Osteocyte (in vitro differentiated cells): ENCODE measurements at places on chromosomes 3 and 15. TPM values are rescaled to one million over a fixed set of nuclear protein-coding genes. Genes with fewer than 3 reads are reported as not detected.

GRCh38 chr3:30083315-30083714 lies 523.1 kb upstream of the TGFBR2 start:
- H3K4me1 ChIP-seq = no peaks in the 10 kb centered on the region
- peaks cover 8% of the 10 kb centered on the region for H3K27me3 ChIP-seq
- no peak overlapping the region for H3K27ac ChIP-seq
- H3K36me3 ChIP-seq = no peaks in the 10 kb centered on the region
- no peak overlapping the region for H3K4me3 ChIP-seq
- DNase-seq = no peak

- no peak overlapping the region for H3K27ac ChIP-seq
- H3K4me1 ChIP-seq = peaks cover 4% of the 10 kb centered on the region
- no peak for DNase-seq
- H3K36me3 ChIP-seq = no peaks in the 10 kb centered on the region
- H3K27me3 ChIP-seq = no peaks in the 10 kb centered on the region
Measured at GRCh38 chr3:182115328-182116015, 403.7 kb downstream of the SOX2 start.

DNA sequence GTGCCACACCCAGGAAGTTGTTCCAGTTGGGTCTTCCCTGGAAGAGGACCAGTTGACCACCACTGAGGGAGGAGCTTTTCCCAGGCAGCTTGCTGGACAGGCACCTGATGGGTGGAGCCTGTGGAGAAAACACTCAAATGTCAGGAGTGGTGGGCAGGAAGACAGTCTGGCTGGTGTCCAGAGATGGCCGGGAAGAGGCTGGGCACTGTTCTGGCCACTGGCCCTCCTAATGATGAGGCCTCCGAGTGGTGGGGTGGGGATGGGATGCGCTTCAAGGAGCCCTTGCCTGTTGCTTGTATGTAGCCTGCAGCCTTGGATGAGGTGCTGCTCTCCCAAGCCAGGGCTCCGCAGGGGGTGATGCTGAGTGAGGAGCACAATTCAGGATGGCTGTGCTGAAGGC lies 12.3 kb downstream of the PLEKHO2 start:
- peaks cover 74% of the 10 kb centered on the region for H3K4me1 ChIP-seq
- no peak overlapping the region for H3K4me3 ChIP-seq
- no peak for DNase-seq
- H3K27ac ChIP-seq = peak overlapping the region; percentile 68

DNA sequence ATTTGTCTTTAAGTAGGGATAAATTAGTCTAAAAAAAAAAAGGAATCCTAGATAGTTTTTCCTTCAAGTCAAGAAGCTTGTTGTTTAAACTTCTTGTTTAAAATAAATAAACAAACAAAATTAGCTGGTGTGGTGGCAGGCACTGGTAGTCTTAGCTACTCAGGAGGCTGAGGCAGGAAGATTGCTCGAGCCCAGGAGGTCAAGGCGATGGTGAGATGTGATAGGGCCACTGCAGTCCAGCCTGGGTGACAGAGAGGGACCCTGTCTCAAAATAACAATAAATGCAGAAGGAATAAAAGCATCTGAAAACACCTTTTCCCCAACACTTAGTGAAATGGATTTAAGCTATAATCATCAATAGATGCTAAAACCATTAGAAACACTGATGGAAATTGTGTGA lies 19.0 kb downstream of the GLB1 start:
- H3K27ac ChIP-seq = no peak overlapping the region
- DNase-seq = no peak
- H3K36me3 ChIP-seq = peaks cover 10% of the 10 kb centered on the region
- no peak overlapping the region for H3K4me3 ChIP-seq

DNA sequence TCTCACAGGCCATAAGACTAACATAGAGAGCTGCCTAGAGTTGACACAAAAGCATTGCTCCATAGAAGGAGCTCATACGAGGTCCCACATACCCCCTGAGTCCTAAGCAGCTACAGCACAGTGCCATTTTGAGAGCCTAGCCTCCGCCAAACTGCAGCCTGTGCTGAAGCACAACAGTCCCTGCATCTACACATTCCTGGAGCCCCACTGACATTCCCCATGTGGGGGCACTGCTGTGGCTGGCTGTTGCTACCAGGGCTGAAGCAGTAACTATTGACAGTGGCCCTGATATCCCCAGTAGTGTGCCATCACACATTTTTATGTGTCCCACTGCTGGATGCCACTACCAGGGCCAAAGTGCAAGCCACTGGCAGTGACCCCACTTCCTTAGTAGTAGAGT lies 80.3 kb downstream of the CERS3 start:
- H3K27ac ChIP-seq = no peak overlapping the region
- H3K4me1 ChIP-seq = no peaks in the 10 kb centered on the region
- no peaks in the 10 kb centered on the region for H3K27me3 ChIP-seq
- DNase-seq = no peak
- no peaks in the 10 kb centered on the region for H3K36me3 ChIP-seq

ROPN1 gene
- not detected in 2 replicates for total RNA-seq

GRCh38 chr3:94379264-94379663 lies 316.4 kb downstream of the NSUN3 start:
- no peak for DNase-seq
- H3K36me3 ChIP-seq = no peaks in the 10 kb centered on the region
- H3K4me1 ChIP-seq = no peaks in the 10 kb centered on the region

DNA sequence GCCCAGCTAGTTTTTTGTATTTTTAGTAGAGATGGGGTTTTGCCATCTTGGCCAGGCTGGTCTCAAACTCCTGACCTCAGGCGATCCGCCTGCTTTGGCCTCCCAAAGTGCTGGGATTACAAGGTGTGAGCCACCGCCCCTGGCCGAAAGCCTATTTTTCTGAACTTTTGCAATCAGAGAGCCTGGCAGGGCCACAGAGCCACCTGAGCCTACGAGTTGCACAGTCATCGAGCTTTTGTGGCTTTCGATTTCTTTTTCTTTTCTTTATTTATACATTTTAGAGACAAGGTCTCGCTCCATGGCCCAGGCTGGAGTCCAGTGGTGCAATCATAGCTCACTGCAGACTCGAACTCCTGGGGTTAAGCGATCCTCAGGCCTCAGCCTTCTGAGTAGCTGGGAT lies 140.4 kb downstream of the NSMCE3 start:
- H3K4me3 ChIP-seq = no peak overlapping the region
- H3K27me3 ChIP-seq = peaks cover 21% of the 10 kb centered on the region
- no peaks in the 10 kb centered on the region for H3K36me3 ChIP-seq
- no peak overlapping the region for H3K27ac ChIP-seq

- DNase-seq = no peak
- peaks cover 27% of the 10 kb centered on the region for H3K4me1 ChIP-seq
- H3K4me3 ChIP-seq = no peak overlapping the region
- no peak overlapping the region for H3K27ac ChIP-seq
Measured at GRCh38 chr15:57018151-57018550, 99.7 kb downstream of the TCF12 start.

GRCh38 chr3:50474717-50475116 lies 28.7 kb downstream of the CACNA2D2 start:
- H3K27me3 ChIP-seq = peaks cover 6% of the 10 kb centered on the region
- H3K4me3 ChIP-seq = no peak overlapping the region
- H3K4me1 ChIP-seq = no peaks in the 10 kb centered on the region

GRCh38 chr3:112096176-112096575 lies 10.0 kb downstream of the C3orf52 start:
- H3K27me3 ChIP-seq = no peaks in the 10 kb centered on the region
- H3K4me3 ChIP-seq = no peak overlapping the region

NPAP1 gene
- total RNA-seq = not detected in 2 replicates

- DNase-seq = no peak
- H3K27ac ChIP-seq = no peak overlapping the region
- H3K27me3 ChIP-seq = peaks cover 14% of the 10 kb centered on the region
- no peaks in the 10 kb centered on the region for H3K36me3 ChIP-seq
Measured at GRCh38 chr3:4270720-4271119, 32.4 kb upstream of the SETMAR start.

- no peaks in the 10 kb centered on the region for H3K27me3 ChIP-seq
- H3K4me1 ChIP-seq = no peaks in the 10 kb centered on the region
- H3K36me3 ChIP-seq = no peaks in the 10 kb centered on the region
- no peak overlapping the region for H3K27ac ChIP-seq
- no peak overlapping the region for H3K4me3 ChIP-seq
Measured at GRCh38 chr3:34106879-34107278, 308.4 kb downstream of the PDCD6IP start.

ITIH1 gene
- not detected in 2 replicates for total RNA-seq

MUC20 gene
- total RNA-seq = 6.2 and 7.6 TPM in 2 replicates

- no peak overlapping the region for H3K27ac ChIP-seq
- DNase-seq = no peak
- H3K36me3 ChIP-seq = no peaks in the 10 kb centered on the region
- H3K27me3 ChIP-seq = peaks cover 87% of the 10 kb centered on the region
- peaks cover 10% of the 10 kb centered on the region for H3K4me1 ChIP-seq
Measured at GRCh38 chr15:89362203-89363101, 27.8 kb upstream of the POLG start.

DNA sequence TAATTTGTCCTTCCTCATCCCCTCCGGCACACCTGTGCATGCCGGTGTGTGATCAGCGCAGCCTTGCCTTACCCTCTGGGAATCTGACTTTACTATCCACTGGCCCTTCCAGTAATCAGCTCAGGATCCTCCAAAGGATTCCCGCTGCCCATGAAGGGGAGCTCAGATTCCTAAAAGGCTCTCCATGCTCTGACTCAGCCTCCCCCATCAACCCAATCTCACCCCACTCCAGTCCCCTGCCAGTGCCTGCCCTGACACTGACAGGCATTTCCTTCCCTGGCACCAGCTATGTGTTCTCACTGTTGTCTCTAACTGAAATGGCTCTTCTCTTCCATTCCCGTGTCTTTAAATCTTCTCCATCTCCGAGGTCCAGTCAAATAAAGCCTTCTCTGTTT lies 7.3 kb upstream of the BCL2A1 start:
- no peak overlapping the region for H3K27ac ChIP-seq
- peaks cover 4% of the 10 kb centered on the region for H3K4me1 ChIP-seq
- no peak overlapping the region for H3K4me3 ChIP-seq
- H3K27me3 ChIP-seq = peaks cover 7% of the 10 kb centered on the region
- no peaks in the 10 kb centered on the region for H3K36me3 ChIP-seq
- no peak for DNase-seq

DNA sequence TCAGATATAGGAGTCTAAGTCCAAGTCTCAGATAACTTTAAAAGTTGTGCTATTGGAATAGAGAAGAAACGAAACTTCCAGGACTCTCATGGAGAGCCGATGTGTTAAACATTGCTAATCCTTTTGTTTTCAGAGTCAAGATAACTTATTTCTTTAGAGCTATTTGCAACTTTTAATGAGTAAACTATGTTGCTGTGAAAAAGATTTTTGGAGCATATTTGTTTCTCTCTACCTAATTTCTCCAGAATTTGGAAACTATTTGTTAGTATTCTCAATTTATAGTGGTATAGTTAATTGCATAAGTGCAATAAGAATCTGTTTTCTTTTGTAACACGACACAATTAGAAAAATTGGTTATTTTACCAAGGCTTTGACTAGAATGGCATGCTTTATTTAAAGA lies 588.9 kb downstream of the NTRK3 start:
- H3K27ac ChIP-seq = no peak overlapping the region
- H3K4me3 ChIP-seq = no peak overlapping the region
- H3K36me3 ChIP-seq = no peaks in the 10 kb centered on the region

- peak; percentile 100 for DNase-seq
- H3K27ac ChIP-seq = peak within 1 kb of the TSS; percentile 84
- peak within 1 kb of the TSS; percentile 88 for H3K4me3 ChIP-seq
- H3K4me1 ChIP-seq = peaks cover 28% of the 10 kb centered on the region
Measured at GRCh38 chr15:72272213-72272996, at the start of gene PARP6. Gene PARP6, minus strand, starts transcription at chr15:72272554. Its CDS starts 5,077 bp downstream, at chr15:72267477.

DNA sequence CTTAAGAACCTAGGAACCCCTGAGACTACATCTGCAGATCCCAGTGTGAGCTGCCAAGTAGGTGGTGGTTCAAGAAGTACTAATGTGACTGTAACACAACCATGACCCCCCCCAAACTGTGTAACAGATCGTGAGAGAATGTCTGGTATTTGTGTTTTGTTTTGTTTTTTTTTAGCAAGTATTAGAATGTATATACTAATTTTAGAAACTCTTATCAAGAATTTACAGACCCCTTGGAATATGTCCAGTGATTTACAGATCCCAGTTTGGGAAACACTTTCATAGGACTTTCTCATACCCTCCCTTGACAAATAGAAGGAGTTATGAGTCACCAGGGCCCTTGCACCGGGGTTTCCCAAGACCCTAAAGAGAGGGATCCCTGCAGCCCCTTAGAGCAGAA lies 79.8 kb downstream of the SEMA5B start:
- H3K4me3 ChIP-seq = no peak overlapping the region
- H3K36me3 ChIP-seq = no peaks in the 10 kb centered on the region
- peaks cover 26% of the 10 kb centered on the region for H3K27me3 ChIP-seq
